Left kidney (tissue), 8 donors: ENCODE measurements at places on chromosomes 12 and 14.
A peak's percentile ranks its signal among the peaks of the same experiment; 100 is the strongest.

- DNase-seq, result no peak
Observed at GRCh38 chr14:33957993-33958392, 7.1 kb upstream of the EGLN3 start.

DNA sequence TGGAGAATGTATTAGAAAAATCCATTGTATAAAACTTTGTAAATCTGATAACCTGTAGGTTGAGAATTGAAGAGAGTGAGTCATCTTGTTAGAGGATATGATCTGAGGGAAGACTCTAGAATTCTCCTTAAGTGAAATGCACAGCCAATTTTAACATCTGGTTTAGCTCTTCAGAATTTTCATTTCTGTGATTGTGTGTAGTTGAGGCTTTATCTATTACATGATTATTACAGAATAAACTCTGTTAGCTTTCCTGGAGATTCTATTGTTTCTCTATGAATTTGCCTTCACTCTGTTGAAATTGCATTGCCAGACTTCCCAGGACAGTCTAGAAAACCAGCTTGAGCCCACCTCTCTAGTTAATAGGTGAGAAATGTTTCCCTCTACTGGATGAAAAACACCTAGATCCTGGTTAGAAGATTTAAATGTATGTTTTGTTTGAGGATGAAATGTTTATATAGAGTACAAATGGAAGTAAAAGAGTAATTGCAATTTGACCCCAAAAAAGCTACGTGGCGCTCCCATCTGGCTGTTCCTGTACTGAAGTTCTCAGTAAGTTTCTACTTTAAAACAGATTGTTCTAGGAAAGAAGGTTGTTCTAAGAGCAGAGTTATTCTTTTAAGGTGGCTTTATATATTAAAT, 2.9 kb downstream of the NUDT4 start:
- DNase-seq, result peak; percentile 70

DNA sequence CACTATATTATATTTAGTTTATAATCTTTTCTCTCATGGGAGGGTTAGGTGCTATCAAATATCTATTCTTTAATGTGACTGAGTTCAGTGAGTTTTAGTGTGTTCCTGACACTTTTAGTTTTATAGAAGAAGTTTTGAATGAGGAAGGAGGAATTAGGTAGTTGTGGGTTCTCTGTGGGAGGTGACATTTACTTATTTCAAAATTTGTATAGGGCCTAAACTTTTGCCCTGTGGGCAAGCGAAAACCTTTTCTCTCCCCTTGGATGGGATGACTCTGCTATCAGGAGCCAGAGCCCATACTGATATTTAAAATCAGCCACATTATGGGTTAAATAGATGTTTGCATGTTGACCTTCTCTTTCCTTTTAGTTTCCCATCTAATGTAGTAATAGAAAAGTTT, 43.6 kb downstream of the SPATS2 start:
- no peak for DNase-seq

- DNase-seq, result no peak
Observed at GRCh38 chr12:52070185-52070925, 577 bp downstream of the ATG101 start.

- no peak for DNase-seq
Observed at GRCh38 chr12:26573225-26573909, 259.6 kb downstream of the ITPR2 start.

- DNase-seq, result no peak
Observed at GRCh38 chr14:67806246-67806645, 10.1 kb downstream of the ZFYVE26 start.
